ENCODE measurements at places on chromosomes 13 and 19.
A peak's percentile ranks its signal among the peaks of the same experiment; 100 is the strongest.

DNA sequence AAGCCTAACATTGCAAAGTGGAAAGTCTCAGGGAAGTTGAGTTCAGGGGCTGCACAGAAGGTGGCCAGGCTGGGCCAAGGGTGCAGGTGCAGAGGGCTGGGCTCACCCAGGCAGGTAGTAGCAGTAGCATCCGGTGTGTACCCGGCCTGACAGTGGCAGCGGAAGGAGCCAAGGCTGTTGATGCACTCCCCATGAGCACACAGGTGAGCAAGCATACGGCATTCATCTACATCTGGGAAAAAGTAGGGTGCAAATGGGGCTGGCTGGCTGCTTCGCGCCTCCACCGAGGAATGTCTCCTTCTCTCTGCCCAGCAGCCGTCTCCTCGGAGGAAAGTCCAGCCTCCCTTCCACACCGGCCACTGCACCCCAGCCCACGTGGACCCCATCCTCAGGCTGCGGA is 30.6 kb downstream of the CCL25 start:
- no peak for DNase-seq

GRCh38 chr13:93715866-93716265 is 489.3 kb downstream of the GPC6 start:
- no peak for DNase-seq

DNA sequence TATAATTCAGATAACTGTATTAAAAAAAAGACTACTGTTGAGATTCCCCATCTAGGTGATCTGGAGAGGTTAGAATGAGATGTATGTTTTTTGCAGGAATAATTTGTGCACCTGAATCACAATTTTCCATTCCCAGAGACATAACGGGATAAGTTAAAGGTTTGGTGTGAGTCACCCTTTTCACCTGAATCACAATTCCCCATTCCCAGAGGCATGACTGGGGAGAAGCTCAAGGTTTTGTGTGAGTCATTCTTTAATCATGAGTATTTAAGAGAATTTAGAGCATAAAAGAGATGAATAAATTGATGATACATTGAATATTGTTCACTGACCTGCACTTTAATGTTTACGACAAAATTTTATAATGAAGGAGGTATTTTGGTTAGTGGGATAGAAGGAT is 9.0 kb downstream of the OR7A5 start:
- DNase-seq, result no peak

DNA sequence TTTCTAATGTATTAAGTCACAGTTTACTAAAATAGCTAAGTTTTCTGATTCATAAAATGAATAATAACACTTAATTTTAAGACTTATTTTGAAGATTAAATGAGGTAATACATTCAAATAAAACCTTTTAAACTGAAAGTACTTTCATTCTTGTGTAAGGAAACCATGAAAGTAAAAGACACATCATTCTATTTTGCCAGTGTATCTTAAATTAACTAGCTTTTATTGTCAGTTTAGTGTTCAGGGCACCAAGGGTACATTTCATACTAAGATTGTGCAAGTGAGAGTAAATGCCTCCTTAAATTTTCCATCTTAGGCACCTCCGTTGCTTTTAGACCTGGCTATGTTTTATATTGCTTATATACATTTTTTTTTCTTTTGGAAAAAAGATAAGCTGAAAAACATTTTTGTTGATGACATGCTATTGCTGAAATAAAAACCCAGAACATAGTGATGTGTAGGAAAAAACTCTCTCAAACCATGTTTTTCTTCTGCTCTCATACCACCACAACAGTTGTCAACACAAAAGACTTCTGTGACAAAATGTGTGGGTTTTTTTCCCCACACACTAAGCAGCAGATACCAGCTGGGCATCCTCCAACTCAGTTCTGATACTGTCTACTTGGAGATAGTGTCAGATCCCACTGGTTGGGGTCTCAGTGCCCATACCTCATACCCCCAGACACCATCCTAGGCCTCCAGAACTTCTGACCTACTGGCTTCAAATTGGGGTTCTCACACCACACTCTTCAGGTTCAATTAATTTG is 30.7 kb upstream of the LPAR6 start:
- peak; percentile 24 for DNase-seq

GRCh38 chr13:40102854-40103253 is 447.4 kb downstream of the COG6 start:
- no peak for DNase-seq

DNA sequence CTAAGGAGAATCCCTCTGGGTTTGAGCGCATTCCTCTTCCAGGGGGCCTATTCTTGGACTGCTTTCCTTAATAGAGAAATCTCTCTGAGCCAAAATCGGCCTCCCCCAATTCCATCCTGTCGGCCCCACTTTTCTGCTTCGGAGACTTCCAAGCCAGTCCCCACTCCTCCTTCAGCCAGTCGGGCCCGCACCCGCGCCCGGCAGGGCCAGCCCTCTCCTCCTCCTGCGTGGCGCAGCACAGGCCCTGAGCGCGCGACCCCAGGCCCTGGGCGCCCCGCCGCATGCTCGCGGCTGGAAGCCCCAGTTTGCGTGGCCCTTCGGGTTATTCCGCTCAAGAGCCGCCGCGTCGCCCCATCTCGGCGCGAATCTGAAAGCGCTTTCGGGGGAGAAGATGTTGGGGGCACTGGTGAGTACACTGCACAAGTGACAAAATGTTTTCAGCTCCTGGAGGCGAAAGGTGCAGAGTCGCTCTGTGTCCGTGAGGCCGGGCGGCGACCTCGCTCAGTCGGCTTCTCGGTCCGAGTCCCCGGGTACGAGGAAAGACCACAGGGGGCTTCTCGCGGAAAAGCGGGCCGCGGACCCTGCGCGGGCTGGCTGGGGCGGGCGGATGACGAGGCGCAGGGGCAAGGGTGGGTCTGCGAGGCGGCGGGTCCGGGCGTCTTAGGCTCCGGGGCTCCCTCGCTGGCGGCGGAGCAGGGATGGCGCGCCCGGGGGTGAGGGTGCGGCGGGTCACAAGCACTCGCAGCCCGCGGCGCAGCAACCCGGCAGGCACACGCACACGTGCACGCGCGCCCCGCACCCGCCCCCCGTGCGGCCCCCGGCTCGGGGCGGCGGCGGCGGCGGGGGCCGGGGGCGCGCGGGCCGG is at the start of gene IL17D:
Gene IL17D (plus strand): TSS at position 785 of the 865 bp plus-strand sequence. CDS start 303 bp downstream, outside the sequence.
- DNase-seq, result peak; percentile 41

All from CD4-positive, alpha-beta T cell treated with Interleukin-10 for 1 hour (primary cell).